Daoy (cell line): ENCODE measurements at places on chromosomes 16 and 17.

DNA sequence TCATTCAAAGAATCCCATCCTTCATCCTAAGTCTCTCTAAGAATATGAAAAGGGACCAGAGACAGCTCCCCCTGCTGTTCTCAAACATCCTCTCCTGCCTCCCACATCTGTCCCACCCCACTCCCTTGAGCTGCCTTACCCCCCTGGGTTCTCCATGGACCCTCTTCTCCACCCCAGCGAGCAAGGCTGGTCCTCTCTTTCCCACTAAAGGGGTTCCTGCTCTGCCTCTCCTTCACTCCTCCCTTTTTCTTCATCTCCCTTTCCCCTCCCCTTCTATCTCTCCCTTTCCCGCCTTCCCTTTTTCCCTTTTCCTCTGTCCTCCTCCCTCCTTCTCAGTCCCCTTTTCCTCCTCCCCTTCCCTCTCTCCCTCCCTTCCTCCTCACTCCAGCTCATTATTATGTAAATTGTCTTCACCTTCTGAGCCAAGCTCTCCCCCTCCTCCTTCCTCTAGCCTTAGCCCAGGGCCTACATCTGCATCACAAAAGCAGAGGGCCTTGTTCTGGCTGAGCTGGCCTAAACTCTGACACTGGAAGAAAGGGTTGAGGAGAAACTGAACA is 90.0 kb downstream of the GNAO1 start:
- no peak for DNase-seq

DNA sequence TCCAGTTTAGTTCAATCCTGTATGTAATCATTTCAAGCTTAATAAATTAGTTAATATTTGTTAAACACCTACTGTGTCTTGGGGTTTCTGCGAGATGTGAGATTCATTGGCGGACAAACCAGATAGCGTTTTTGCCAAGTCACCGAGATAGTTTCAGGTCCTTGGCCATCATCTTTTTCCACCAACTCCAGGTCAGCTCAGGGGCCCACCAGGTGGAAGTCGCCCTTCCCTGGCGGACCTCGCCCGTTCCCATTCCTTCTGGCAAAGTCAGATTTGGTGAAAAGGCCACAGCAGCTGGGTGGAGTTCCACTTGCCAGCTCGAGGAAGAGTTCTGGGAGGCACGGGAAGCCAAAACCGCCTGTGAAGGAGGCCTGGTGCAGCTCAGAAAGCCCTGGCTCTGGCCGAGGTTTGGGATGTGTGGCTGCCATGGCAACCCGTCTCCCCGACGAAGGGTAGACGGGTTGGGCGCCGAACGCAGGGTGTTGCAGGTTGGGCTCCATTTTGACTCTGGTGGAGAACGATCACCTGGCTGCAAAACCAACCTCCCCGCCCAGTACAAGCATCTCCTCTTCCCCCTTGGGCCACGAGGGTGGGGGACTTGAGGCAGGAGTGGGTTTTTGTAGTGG is 39.5 kb downstream of the CMIP start:
- DNase-seq = no peak

DNA sequence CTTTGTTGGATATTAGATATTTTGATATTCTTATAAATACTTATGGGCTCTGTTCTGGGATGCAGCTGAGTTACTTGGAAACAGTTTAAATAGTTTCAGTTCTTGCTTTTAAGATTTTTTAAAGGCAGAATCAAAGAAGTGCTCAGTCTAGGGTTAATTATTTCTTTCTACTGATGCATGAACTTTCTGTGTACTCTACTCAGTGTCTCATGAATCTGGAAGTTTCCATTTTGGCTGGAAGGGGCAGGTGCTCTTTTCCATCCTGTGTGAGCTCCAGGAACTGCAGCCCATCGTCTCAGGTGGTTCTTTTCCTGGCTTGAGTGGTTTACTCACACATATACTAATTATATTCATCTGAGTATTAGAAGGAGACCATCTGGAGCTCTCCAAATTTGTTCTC is 61.1 kb upstream of the CPHXL start:
- no peak for DNase-seq

GRCh38 chr17:57436565-57436964 is 180.2 kb downstream of the MSI2 start:
- DNase-seq = no peak

DNA sequence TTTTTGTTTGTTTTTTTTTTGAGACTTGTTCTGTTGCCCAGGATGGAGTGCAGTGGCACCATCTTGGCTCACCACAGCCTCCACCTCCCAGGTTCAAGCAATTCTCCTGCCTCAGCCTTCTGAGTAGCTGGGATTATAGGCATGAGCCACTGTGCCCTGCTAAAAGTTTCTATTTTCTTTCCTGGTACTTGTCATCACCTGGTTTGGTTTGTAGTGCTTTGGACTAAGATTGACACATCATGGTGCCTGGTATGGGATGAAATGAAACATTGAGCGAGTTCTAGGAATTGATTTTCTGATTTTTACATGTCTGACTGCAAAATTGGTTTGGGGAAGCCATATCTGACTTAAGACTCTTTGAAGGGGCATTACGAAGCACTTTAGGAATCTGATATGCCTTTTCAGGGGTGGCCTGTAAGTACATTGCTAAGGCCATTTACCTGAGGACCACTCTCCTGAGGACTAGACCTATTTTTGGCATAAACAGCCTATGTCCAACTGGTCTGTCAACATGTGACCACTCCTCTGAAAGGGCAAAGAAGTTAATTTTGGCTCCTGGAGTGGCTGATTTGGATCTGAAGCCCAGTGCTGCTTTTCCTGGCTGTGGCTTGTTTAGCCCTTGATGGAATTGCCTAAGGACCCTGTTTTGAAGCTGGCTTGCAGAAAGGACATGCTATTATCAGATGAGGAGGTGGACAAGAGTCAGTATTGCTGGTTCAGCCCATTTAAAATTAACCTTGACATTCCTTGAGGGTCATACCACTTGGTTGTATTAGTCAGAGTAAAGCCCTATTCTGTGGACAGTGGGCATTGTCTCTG is 18.4 kb upstream of the TBKBP1 start:
- no peak for DNase-seq

- no peak for DNase-seq
These were observed 100.2 kb downstream of the CMIP start for GRCh38 chr16:81544700-81545271.

DNA sequence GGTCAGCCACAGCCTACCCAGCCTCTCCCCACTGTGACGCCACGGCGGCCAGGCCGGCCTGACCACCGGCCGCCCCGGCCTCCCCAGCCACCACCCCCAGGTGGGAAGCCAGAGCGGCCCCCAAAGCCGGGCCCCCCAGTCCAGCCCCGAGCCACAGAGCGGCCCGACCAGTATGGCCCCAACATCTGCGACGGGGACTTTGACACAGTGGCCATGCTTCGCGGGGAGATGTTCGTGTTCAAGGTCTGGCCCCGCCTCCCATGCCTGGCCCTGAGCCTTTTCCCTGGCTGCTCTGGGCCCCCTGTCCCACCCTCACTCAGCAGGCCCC is 16.0 kb downstream of the MMP15 start:
- DNase-seq = no peak

GRCh38 chr16:6356911-6357310 is 975.7 kb upstream of the RBFOX1 start:
- no peak for DNase-seq

DNA sequence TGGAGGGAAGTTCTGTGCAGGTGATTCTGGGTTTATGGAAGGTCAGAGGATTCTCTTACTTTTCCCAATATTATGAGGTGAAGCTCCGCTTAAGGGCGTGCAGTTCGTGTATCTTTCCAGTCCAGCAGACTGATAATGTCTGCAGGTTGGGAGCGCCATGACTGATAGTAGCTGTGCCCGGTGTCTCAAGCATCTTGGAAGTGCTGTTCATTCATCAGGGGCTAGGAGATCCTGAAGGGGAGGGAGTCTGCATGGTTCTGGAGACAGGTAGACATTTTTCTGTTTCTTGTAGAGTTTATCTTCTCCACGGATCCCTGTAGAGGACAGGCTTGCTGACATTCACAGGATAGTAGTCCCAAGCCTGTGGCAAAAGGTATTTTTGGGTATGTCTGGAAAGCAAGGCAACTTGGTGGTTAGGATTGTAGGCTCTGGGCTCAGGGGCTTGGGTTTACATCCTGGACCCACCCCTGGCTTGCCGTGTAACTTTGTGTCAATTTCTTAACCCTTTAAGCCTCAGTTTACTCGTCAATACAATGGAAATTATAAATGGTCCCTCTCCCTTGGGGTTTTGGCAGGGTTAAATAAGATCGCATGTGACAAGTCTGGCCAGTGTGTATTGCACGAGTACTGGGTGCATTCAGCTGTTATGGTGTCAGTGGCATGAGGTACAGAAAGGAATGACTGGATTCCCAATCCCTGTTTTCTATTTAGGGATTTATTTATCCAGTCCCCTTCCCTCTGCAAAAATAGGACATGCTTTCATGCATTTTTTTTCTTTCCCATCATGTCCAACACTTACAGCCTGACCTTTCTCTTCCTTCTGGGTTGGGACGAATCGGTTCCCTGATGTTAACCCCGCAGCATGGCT is 8.2 kb downstream of the HLF start:
- no peak for DNase-seq

GRCh38 chr16:68493412-68494070 is 45.2 kb upstream of the SMPD3 start:
- no peak for DNase-seq

DNA sequence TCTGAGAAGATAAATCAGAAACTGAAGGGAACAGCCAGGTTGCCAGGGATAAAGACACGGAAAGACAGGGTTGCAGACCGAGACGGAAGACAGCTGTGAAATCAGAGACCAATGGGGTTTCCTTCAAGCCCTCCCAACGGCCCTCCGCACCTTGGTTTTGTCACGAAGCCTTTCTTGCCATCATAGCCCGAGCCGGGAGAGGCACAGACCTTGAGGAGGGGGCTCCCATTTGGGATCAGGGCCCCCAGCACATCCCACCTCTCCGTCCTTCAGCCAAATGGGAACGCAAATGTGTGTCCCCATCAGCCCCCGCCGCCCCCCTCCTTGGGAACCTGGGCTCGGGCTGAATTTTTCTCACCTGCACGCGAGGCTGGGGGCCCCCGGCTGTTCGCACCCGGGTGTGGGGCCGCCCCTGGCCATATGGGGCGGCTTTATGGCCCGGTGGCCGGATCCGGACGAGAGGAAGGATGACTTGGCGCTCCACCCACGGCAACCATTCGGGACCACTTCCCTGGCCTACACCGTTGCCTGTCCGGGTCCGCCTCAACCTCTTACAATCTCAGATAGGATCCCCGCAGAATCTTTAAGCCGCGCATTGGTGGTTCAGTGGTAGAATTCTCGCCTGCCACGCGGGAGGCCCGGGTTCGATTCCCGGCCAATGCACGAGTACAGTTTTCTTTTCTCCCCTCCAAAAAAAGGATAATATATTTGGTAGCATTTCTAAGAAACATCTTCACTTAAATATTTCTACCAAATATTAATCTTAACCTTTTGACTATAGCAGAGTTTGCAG is 1.4 kb upstream of the HES7 start:
- DNase-seq = peak; percentile 75

- DNase-seq = no peak
These were observed 19.3 kb downstream of the MMD start for GRCh38 chr17:55402374-55402773.

DNA sequence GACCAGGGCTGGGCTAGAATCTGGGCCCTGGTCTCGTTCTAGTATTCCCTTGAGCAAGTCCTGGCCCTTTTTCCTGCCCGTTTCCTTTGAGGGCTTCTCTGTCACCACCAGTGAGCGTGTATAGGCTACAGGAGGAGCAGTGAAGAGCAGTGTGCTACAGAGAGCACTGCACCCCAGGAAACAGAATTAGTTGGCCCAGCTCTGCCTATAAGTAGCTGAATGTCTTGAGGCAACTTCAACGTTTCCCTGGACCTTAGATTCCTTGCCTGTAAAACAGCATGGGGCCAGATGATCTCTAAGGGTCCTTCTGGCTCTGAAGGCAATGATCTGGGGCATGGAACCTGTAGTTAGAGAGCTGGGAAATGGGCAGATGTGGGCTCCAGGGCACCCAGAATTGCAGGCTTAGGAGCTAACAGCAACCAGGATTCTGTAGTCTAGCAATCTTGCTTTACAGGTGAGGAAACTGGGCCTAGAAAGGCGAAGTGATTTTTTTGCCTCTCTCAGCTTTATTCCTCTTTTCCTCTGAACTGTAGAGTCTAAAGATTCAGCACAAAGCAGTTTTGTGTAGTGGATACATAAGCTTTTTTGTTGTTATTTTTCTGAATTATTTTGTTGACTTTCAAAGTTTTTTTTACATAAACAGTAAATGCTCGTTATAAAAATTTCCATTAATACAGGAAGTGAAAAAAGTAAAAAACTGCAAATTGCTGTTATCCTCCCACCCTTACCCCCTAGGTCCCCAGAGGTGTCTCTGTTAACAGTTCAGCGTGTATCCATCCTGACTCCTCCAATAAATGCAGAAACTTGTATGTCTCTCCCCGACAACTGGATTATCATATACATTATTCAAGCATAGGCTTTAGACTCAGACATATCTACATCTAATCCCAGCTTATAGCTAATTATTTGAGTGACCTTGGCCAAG is 1.7 kb upstream of the MYL4 start:
- DNase-seq = no peak

- peak; percentile 80 for DNase-seq
These were observed 11.3 kb downstream of the OSBPL7 start for GRCh38 chr17:47810200-47810821.

DNA sequence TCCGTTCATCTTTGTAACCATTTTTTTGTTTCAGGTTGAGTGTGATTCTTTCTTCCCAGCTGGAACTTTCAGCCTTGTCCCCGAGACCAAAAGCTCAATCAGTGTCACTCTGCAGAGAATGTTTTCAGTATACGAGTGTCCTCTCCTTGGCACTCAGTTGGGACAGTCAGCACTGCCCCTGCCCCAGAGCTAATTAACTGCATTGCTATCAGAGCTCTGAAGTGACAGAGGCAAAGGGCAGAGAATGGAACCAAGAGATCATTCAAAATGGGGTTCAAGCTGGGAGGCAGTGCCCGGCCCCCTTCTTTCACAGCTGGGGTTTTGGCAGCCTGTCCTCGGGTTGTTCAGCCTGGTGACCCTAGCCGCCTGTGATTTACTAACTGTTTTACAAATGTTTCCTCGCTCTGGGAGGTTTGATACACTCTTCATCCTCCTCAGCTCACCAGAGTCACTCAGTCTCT is 195.9 kb upstream of the TBX2 start:
- no peak for DNase-seq

DNA sequence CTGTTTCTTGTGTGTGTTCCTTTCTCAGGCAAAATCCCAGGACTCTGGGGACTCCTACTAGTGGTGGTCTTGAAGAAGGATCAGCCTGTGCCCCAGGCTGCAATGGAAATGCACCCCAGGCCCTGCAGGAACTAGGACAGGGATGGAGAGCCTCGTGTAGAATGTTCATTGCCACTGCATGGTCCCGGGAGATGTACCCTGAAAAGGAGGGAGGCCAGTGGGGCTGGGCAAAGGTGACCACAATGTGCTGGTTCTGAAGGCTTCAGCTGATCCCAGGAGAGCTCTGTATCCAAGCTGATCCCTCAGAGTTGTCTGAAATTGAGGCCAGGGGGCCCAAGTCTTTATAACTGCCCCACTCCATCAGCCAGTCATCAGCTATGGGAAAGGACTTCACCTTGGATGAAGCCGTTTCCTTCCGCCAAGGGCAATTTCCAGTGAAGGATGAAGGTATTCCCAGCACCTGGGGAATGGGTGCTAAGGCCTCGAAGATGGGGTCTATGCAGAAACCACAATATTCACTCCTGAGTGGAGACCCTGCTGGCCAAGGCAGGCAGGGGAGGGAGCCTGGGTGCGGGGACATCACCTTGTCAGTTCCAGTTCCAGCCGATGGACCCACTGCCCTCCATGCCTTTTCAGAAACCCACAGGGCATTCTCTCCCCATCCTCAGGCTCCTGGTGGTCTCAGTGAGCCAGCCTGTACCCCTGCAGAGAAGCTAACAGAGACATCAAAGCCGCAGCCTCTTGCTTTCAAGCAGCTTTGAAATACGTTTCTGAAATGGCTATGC is 59.9 kb upstream of the CDH5 start:
- no peak for DNase-seq
